ENCODE measurements at places on chromosomes 16 and 17.

GRCh38 chr17:29237476-29238132, 9.1 kb upstream of the CRYBA1 start:
- DNase-seq: peak; percentile 77

DNA sequence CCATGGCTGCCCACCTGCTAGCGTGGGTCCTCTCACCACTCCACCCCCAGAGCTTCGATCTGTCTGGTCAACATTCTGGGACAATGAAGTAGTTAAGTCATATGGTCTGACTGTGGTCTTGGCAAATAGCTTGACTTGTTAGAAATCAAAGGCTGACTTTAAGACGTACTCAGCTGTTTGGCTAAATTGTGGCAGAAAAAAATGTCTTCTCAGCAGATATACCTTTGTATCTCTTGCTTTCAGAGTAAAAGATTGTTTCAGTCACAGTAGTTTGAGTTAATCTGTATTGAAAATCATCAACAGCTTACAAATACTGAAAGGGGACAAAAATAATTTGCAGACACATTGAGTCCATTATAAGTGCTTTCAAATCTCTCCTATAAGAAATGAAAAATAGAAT, 2.1 kb upstream of the ZNF267 start:
- DNase-seq: no peak

- DNase-seq: no peak
These were observed 18.9 kb upstream of the GINS2 start for GRCh38 chr16:85707528-85708095.

DNA sequence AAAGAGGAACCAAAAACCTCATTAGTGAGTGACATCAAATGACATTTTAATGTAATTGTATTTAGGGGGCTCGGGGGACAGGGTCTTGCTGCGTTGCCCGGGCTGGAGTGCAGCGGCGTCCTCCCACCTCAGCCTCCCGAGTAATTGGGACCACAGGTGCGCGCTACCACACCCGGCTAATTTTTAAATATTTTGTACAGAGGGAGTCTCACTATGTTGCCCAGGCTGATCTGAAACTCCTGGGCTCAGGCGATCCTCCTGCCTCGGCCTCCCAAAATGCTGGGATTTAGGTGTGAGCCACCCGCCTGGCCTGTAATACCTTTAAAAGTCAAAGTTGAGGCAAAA, 581 bp downstream of the SNRNP25 start:
- DNase-seq: no peak

DNA sequence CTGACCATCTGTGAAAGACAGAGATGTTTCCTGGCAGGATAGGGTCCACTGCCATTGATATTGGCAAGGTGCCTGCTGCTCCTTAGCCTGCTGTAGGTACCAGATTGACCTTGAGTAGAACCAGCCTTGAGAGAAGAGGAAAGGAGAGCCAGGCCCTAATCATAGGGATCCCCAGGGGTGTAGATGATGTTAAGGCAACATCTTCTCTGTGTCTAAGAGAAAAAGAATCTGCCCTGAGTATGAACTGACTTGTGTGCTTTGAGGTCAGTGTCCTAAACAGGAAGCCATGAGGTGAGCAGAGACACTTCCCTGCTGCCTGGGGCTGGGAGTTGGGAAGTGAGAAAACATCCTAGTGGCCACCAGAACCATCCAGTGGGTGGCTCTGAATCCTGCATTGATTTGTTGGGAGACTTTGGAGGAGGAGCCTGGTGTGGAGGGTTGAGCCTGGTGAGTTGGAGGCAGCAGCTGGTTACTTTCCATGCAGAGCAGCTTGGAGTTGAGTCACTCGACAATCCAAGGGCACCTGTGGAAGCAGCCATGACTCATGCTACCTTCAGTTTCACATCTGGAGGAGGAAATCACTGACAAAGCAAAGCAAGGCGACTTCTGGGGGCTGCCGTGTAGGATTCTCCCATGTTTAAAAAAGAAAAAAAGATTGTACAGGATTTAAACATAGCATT, 47.8 kb downstream of the BMERB1 start:
- DNase-seq: peak; percentile 92

DNA sequence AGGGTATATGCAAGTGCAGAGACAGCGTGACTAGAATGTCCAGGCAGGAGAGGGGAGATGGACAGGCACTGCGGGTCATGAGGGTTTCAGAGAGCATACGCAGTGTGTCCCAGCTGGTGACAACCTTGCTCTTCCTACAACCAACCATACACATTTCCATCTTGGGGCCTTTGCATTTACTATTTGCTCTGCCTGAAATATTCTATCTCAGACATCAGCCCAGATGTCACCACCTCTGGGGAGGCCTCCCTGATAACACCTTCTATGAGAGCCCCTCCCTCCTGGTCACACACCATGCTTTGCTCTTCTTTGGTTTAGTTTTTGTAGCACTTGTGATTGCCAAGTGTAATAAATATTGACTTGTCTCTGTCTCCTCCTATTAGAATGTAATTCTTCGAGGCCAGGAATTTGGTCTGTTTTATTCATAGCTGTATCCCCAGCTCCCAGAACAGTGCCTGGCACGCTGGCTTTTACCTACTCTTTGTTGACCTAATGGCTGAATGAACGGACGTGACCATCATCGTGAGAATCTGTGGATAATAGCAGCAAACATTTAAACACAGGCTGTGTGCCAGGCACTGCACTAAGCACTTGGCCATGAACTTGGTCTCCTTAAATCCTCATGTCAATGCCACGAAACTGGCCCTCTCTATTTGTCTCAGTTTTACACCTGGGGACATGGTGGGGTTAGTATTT, 51.9 kb downstream of the PLCG2 start:
- DNase-seq: no peak

All from AG10803 (cell line).